SK-N-SH (cell line): ENCODE measurements at places on chromosomes 7 and 10. TPM values are rescaled to one million over a fixed set of nuclear protein-coding genes. Genes with fewer than 3 reads are reported as not detected.

DNA sequence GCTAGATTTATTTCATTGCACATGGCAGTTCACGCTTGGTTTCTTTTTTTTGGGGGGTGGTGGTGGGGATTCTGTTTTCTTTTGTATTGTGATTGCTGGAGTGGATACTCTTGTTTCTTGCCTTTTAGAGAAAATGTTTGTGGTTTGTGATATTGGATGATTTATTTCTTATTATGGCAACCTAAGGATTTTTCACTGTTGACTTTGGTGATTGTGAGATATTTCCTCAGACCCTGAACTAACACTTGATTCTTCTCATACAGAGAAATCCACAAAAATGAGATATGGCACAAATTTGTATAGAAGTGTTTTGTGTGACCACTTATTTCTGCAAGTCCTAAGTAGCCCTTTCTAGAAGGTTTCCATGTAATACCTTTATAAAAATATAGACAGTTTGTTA is 871.1 kb downstream of the LRMDA start:
- DNase-seq = no peak
- H3K27me3 ChIP-seq = no peaks in the 10 kb centered on the region
- no peaks in the 10 kb centered on the region for H3K36me3 ChIP-seq
- no peak overlapping the region for H3K27ac ChIP-seq

- no peaks in the 10 kb centered on the region for H3K27me3 ChIP-seq
- H3K4me1 ChIP-seq = no peaks in the 10 kb centered on the region
- no peaks in the 10 kb centered on the region for H3K36me3 ChIP-seq
- no peak for DNase-seq
- H3K27ac ChIP-seq = no peak overlapping the region
Observed at GRCh38 chr10:47277352-47278151, 22.4 kb upstream of the GDF10 start.

DNA sequence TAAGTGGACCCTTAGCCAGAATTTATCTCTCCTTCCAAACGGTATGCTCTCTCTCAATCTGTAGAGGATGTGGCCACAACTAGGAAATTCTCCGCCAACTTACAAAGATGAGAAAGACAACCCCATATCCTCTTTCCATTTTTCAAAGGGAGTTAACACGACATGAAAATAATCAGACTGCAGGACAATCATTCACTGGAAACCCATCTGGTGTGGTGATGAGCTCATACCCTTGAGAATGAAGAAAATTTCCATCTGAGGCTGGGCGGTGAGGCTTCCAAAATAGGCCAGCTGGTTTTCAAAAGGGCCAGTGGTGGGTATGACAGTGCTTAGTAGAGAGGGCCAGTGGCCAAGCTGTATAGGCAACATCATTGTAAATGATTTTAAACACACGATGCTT is 369.6 kb downstream of the FRMD4A start:
- no peak for DNase-seq
- H3K27ac ChIP-seq = peak overlapping the region; percentile 77; the same call in 1 of the 2 replicates
- no peaks in the 10 kb centered on the region for H3K36me3 ChIP-seq
- H3K27me3 ChIP-seq = no peaks in the 10 kb centered on the region
- H3K4me1 ChIP-seq = peaks cover 6% of the 10 kb centered on the region

GRCh38 chr7:101717628-101718357 is 88.7 kb upstream of the MYL10 start:
- no peaks in the 10 kb centered on the region for H3K27me3 ChIP-seq
- DNase-seq = peak; percentile 77
- H3K4me3 ChIP-seq = no peak overlapping the region

- H3K27me3 ChIP-seq = no peaks in the 10 kb centered on the region
- peak overlapping the region; percentile 11; the same call in 1 of the 2 replicates for H3K4me3 ChIP-seq
- no peak overlapping the region for H3K27ac ChIP-seq
- peaks cover 82% of the 10 kb centered on the region for H3K36me3 ChIP-seq
- peaks cover 22% of the 10 kb centered on the region for H3K4me1 ChIP-seq
Observed at GRCh38 chr10:33329178-33329577, 5.3 kb downstream of the NRP1 start.

GRCh38 chr7:1382553-1383397 is 76.5 kb downstream of the MICALL2 start:
- H3K36me3 ChIP-seq = no peaks in the 10 kb centered on the region
- no peaks in the 10 kb centered on the region; the same call in 1 of the 2 replicates for H3K4me1 ChIP-seq
- DNase-seq = peak; percentile 42
- peaks cover 85% of the 10 kb centered on the region for H3K27me3 ChIP-seq

DNA sequence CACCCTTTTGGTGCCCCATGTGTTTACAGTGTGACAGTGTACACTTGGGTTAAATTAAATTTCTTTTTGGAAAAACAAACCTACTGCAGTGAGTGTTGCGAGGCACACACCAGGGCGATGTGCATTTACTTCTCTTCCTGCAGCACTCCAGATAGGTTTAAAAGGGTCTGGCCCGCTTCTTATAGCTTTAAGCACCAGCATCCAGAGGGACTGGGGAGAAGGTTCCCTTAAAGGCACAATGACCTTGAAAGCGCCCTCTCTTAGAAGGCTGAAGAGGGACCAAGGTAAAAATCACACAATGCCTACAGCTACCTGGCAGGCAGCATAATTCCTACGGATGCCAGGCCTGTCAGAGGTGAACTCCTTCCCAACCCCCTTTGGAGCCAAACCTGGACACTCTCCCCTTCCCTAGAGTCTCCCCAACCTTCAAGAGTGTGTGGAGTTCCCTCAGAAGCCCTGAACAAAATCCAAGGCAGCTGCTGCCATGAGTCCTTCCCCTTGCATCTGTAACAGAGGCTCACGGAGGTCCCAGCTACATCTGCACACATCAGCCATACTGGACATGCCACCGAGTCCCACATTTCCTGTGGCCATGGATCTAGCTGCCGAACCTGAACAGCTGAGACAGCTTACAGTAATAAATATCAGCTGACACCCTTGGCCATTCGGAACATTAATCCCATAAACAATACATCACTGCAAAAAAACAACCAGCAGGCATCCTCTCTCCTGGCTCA is 33.2 kb downstream of the TRIM8 start:
- H3K27ac ChIP-seq = peak overlapping the region; percentile 85
- no peak overlapping the region for H3K4me3 ChIP-seq
- no peaks in the 10 kb centered on the region for H3K27me3 ChIP-seq
- DNase-seq = no peak

DNA sequence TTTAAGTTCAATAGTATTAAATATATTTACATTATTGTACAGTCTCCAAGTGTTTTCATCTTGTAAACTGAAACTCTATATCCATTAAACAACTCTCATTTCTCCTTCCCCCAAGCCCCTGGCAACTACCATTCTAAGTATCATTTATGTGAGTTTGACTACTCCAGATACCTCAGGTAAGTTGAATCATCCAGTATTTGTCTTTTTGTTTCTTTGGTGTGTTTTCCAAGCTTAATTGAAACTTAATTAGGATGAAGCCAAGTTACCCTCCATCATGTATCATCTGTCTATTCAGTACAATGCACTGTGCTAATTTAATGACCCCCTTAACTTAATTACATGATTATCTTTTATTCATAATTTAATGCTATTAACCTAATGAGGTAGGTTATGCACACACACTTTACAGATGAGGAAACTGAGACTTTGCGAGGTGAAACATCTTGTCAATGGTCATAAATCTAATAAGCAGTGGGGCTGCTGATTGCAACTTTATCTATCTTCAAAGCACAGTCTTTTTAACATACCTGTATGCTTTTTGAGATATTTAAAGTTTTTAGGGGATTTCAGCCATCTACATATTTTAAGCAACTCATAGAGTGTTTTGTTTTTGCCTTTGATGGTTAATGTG is 663 bp downstream of the MACC1 start:
- no peak for DNase-seq
- no peak overlapping the region for H3K27ac ChIP-seq
- no peak overlapping the region for H3K4me3 ChIP-seq

DNA sequence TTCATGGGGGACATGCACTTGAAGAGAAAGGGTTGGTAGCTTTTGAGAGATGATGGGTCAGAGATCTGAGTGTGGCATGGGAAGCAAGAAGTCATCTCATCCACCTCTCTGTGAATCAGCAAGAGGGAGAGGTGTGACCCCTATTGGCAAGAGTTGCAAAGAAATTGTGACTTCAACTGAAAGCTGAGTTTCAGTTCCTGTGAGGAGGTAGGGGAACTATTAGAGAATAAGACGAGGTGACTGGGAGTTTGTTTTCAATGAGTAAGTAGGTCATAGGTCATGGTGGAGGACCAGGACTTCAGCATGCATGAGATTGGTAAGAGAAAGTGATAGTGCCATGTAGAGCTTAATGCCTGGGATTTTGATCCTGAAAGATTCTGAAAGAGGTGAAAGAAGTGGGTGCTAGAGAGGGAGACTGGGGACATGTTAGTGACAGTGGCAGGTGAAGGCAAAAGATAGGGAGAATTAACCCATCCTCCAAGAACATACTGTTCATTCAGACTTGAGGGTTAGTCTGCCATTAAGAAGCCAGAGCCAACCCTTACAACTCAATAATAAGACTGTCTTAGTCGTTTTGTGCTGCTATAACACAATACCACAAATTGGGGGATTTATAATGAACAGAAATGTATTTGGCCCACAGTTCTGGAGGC is 75.5 kb upstream of the CAPZA2 start:
- H3K36me3 ChIP-seq = peaks cover 15% of the 10 kb centered on the region
- H3K27me3 ChIP-seq = peaks cover 22% of the 10 kb centered on the region; the same call in 1 of the 2 replicates
- H3K4me1 ChIP-seq = peaks cover 4% of the 10 kb centered on the region; the same call in 1 of the 2 replicates
- DNase-seq = no peak

- H3K27ac ChIP-seq = no peak overlapping the region
- DNase-seq = no peak
- no peaks in the 10 kb centered on the region for H3K4me1 ChIP-seq
- H3K4me3 ChIP-seq = no peak overlapping the region
Observed at GRCh38 chr10:7045891-7046599, 364.8 kb downstream of the SFMBT2 start.

DNA sequence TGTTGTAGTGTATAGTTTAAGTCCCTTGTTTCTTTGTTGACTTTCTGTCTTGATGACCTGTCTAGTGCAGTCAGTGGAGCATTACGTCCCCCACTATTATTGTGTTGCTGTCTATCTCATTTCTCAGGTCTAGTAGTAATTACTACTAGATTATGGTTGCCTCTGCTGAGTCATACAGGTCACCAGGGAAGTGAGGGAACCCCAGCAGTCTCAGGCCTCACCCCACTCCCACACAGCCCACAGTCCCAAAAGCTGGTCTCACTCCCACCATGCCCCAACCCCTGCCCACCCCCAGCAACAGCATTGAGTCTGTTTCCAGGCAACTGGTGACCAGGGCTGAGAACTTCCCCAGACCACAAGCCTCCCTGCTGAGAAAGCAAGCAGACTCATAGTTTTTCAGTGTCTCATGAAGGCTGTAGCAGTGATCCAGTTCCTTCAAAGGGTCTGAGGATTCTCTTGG is 88.0 kb downstream of the PLXDC2 start:
- peaks cover 4% of the 10 kb centered on the region; the same call in 1 of the 2 replicates for H3K4me1 ChIP-seq
- DNase-seq = no peak
- no peak overlapping the region for H3K4me3 ChIP-seq
- no peak overlapping the region; the same call in 1 of the 2 replicates for H3K27ac ChIP-seq
- no peaks in the 10 kb centered on the region for H3K27me3 ChIP-seq

DNA sequence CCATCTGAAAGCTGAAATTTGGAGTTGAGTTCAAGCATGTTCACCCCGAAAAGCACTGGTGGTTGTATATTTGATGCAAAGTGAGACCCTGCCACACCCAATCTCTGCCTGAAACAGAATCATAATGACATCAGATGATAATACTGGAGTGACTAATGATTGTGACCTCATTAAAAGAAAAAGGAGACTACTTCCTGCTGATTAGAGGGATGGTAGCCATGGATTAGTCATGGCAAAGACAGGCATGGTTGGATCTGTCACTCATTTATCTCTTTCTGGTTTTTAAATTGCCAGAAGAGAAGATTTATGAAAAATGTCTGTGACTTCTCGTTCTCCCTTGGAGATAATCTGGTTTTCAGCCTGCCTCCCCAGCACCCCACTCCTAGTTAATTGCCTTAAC is 101.2 kb downstream of the BAMBI start:
- no peaks in the 10 kb centered on the region for H3K27me3 ChIP-seq
- H3K36me3 ChIP-seq = no peaks in the 10 kb centered on the region
- H3K4me3 ChIP-seq = no peak overlapping the region
- no peaks in the 10 kb centered on the region for H3K4me1 ChIP-seq
- no peak overlapping the region for H3K27ac ChIP-seq
- DNase-seq = peak; percentile 19

VWA2 gene
- polyA plus RNA-seq = not detected in 2 replicates

IDI1 gene
- 15.9 and 19.6 TPM in 2 replicates for polyA plus RNA-seq

SP4 gene
- 1.1 and 1.5 TPM in 2 replicates for polyA plus RNA-seq

TRIM50 gene
- polyA plus RNA-seq = not detected in 2 replicates

TRIM74 gene
- 0.21 and 0.26 TPM in 2 replicates for polyA plus RNA-seq

LIPM gene
- not detected in 2 replicates for polyA plus RNA-seq

AOAH gene
- not detected in 2 replicates for polyA plus RNA-seq

OR9A2 gene
- polyA plus RNA-seq = not detected in 2 replicates

MMP21 gene
- polyA plus RNA-seq = 0.02 TPM in 1 of 2 replicates, not detected in the other
